Adipocyte (in vitro differentiated cells): ENCODE measurements at places on chromosomes 1 and 21.

DNA sequence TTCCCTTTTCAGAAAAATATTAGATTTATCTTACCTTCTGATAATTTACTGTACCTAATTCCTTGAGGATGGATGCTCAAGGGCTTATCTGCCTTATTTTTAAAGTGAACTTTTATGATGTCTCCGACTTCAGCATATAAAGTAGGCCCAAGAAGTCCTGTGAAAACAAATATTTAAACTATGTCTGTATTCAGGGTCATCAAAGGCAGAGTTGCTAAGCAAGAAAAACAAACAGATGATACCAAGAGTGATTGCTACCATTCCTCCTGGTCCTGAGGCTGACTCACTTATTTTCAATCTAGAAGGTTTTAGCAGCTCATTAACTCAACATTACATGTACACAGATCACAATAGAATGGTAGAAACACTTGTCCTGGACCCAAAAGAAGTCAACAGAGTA is 14.1 kb downstream of the F5 start:
- no peak for DNase-seq

DNA sequence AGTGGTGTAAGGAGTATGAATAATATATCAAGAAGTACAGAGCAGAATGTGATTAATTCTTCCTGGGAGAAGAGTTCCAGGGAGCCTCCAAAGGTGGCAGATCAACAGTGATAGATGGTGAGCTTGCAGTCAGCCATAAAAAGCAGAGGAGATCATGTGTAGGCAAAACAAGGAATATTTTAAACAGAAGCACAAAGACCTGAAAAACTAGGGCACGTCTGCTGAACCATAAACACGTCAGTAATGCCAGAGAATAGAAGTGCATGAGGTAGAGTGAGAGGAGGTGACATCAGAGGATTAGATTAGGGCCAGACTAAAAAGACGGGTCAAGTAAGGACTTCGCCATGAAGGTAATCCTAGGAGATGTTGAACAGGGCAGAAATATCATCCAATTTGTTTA is 151.8 kb downstream of the EIF4G3 start:
- DNase-seq = no peak

GRCh38 chr21:27406300-27407009 is 439.6 kb upstream of the ADAMTS5 start:
- DNase-seq = peak; percentile 49

DNA sequence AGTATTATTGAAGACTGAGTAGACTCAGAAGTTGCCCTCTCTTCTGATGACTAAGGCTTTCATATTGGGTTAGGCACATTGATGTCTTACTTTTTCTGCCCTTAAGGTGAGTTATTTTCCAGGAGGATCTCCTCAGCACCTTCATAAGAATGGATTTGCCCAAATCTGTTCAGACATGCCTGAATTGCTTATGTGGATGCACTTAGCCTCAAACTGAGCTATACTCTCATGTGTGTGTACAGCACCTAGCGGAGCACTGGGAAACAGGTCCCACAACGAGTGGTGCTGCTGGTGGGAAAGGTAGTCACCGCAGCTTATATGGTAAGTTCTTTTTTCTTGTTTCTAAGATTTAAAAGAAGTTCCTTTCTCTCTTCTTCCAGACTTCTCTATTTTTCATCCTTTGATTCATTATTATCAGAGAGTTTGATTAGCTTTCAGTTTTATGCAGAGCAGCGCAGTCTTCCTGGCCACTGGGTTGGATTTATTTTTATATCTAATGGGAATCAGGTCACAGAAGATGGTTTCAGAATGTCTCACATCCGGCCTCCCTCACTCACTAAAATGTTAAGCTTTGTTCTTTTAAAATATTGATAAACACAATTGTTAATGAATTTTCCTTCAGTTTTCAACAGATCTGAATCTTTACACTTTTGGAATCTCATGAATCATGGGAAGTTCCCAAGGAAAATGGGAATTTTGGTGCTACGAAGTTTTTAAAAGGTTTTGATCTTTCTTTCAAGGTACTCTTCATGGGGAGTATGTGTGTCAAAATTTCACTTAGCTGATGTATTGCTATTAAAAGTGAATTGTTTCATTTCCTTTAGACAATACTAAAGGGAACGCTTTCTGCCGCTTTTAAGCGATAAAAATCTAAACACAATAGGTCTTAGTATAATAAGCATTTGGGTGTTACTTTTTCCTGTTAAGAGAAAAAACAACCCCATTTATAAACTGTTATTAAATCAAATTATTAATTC is 58.5 kb downstream of the EXTL2 start:
- no peak for DNase-seq

DNA sequence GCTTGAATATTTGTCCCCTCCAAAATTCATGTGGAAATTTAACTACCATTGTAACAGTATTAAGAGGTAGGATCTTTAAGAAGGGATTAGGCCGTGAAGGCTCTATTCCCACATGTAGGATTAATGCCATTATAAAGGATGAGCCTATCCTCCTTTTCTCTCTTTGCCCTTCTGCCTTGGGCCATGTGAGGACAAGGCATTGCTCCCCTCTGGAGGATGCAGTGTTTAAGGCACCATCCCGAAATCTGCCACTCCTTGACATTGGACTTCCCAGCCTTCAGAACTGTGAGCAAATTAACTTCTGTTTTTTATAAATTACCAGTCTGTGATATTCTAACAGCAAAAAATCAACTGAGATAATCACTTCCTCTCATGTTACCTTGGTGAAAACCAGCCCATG is 124.4 kb downstream of the TOMM20 start:
- DNase-seq = no peak

DNA sequence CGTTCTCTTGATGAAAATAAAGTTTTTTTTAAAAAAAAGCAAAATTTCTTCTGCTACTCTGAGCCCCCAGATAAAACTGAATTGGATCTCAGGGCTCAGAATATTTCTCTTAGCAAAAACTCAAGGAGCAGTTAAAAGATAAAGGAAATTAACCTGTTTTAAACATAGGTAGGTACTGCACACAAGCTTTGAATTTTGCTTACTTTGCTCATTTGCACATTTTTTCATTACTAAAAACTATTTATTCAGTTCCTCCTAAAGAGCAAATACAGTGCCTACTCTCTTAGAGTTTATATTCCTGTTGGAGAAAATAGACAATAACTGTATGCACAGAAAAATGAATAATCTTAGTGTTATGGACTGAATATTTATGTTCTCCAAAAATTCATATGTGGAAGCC is 13.0 kb upstream of the TNFSF4 start:
- no peak for DNase-seq

DNA sequence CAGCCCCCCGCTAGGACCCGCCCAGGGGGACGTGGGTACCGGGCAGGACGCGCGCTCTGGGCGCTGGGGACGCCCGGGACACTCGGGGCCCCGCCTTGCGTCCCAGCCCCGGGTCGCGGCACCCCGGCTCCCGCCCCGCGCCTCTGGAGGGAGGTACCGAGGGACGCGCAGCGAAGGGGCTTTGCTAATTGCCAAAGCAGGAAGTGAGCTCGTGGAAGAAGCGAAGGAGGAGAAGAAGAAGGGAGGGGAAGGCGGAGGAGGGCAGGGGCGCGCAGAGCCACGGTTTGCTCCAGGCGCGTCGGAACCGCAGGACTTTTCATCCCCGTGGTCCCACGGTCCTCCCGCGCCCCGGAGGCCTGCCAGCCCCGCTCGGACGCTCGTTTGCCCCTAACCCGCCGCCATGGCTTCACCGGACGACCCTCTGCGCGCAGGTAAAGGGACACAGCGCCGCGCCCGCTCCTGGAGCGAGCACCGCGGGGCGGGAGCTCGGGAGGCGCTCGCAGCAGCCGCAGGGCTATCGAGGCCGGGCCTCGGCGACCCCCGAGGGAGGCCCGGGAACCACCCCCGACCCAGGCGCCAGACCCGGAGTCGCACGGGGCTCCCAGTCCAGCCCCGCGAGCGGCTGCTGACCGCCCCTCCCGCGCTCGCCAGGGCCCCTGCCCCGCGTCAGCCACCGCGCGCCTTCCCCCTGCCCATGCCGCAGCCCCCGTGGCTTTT is 1.3 kb downstream of the EDARADD start:
- peak; percentile 71 for DNase-seq

DNA sequence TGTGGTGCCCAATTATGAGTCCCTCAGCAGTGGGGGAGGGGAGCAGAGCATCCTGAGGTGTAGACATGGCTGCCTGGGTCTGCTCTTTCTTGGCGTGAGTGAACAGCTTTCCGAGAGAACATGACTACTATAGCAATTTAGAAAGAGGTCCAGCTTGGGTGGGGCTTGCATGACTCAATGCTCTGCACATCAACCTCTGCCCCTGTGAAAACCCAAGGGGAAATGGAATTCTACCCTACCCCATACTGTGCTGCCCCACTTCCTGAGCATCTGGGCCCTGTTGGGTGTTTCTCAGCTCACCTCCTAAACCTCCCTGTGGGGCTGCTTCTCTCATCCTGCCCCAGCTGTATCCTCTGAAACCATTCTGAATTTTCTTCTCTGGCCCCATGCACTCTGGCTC is 8.2 kb upstream of the AZIN2 start:
- DNase-seq = no peak

DNA sequence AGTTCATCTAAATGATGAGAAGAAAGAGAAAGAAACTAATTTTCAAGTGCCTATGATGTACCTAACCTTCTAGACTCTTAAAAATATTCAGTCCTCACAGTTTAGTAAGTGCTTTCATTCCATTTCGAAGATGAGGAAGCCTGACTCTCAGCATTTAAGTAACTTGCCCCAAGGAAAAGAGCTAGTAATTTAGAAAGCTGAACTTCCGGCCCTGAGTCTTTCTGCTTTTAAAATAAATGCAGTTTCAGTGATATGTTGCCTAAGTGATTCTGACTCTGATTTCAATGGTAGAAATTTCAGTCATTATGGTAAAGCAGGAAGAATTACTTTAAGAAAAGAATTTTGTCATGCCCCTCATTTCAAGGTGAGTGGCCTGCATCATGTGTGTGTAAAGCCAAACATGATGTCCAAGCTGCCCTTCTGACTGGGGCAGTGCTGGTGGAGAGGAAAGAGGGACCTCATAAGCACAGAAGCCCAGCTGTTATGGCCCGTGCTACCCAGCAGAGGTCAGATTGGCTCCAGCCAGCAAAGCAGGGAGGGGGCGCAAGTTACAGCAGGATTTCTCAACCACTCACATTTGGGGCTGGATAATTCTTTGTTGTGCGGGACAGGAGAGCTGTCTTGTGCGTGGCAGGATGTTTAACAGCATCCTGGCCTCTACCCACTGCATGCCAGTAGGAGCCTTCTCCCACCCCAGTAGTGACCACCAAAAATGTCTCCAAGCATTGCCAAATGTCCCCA is 10.7 kb downstream of the ATP1A4 start:
- DNase-seq = peak; percentile 53

DNA sequence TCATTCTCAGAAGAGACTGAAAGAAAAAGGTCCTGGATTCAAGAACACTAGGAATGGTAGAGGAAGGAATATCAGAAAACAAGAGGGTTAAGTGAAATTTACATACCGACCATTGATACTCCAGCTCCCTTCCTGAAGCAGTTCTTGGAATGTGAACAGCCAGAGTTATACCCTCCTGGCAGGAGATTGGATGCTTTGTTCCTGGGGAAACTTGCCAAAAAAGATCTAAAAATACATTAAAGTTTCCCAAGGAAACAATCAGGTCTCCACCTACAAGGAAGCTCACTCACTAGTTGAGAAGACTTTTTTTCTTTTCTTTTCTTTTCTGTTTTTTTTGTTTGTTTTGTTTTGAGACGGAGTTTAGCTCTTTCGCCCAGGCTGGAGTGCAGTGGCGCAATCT is 91.1 kb downstream of the HLX start:
- no peak for DNase-seq

GRCh38 chr1:10613861-10614260 is 139.1 kb downstream of the PEX14 start:
- no peak for DNase-seq

- no peak for DNase-seq
These were observed 1.6 kb downstream of the IFI44 start for GRCh38 chr1:78651241-78651640.

DNA sequence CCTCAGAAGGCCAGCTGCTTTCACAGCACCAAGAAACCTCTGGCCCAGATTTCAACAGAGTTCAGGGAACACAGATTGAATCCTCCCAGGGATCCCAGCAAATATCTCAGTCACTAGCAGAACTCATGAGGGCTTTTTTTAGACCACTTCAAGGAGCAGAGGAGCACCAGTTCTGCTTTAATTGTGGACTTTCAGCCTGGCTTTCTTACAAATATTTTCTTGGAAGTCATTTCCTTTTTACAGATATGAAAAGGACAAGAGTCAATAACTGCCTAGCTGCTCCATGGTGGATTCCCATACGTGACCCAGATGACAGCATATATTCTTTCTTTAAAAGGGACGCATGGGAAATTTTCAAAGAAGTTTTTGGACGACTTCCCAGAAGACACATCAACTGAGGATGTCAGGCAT is 6.4 kb upstream of the LRRC8B start:
- DNase-seq = peak; percentile 37

GRCh38 chr1:164613176-164613575 is 54.2 kb downstream of the PBX1 start:
- DNase-seq = no peak

DNA sequence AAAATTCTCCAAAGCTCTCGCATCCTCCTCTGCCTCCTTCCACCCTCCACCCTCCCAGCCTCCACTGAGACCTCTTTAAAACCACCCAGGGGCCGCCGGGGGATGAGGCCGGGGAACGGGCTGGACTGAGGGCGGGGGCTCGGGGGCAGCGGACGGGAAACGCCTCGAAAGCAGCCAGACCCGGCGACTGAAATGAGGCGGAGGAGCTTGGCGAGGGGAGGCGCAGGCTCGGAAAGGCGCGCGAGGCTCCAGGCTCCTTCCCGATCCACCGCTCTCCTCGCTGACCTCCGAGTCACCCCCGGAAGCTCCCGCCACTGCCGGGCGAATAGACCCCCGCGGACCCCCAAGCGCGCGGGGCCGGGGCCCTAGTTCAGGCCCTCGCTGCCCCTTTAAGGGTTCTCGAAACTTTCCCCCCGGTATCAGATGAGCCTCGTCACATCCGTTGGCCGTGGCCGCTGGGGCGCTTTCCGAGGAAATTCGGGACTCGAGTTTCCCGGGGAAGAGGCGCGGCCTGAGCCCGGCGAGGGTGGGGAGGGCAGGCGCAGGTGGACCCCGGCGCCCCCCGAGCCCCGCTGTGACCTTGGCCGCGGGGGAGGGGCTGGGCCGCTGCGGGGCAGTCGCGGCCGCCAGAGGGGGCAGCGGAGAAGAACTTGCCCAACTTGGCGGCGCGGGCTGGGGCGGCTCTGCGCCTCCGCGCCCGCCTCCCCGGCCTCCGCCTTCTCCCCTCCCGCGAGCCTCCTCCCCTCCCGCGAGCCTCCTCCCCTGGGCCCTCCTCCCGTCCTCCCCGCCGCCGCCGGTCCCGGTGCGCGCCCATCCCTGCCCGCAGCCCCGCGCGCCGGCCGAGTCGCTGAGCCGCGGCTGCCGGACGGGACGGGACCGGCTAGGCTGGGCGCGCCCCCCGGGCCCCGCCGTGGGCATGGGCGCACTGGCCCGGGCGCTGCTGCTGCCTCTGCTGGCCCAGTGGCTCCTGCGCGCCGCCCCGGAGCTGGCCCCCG is at the start of gene BACE2:
Gene BACE2 (plus strand): TSS at position 813 of the 995 bp plus-strand sequence. CDS start 104 bp downstream, at position 917.
- peak; percentile 93 for DNase-seq
